ENCODE measurements at places on chromosomes 12 and 14.

DNA sequence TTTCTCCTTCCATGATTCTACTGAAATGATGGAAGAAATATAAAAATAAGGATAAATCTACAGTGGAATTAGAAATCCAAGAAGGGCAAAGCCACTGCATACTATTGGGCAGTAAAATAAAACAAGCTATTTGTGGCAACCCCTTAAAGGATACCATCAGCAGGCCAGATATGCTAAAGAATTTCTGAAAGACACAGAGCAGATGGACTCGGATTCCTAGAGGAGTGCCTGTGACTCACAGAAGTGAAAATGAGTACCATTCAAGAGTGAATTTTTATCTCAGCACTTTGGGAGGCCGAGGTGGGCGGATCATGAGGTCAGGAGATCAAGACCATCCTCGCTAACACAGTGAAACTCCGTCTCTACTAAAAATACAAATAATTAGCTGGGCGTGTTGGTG, 318.1 kb downstream of the LRIG3 start:
- DNase-seq, result no peak

- no peak for DNase-seq
Observed at GRCh38 chr12:83473408-83474095, 786.8 kb downstream of the TMTC2 start.

GRCh38 chr12:99066726-99067125, 421.6 kb downstream of the APAF1 start:
- DNase-seq, result no peak

DNA sequence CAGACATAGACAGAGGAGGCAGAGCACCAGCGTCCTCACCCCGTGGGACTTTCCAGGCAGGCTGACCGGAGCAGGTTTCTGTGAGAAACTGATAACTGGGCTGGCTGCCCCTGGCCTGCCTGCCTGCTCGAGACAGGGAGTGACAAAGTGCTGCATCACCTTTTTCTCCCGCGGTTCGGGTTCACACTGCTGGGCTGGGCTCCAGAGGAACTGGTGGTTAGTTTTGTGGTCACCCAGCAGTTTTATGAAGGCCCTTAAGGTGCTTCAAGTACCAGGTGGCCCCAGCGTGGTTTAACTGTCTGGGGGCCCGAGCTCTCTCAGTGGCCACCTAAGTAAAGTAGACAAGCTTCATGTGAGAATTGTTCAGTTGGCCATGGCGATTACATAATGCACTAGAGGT, 1073.6 kb downstream of the BCL11B start:
- DNase-seq, result no peak

DNA sequence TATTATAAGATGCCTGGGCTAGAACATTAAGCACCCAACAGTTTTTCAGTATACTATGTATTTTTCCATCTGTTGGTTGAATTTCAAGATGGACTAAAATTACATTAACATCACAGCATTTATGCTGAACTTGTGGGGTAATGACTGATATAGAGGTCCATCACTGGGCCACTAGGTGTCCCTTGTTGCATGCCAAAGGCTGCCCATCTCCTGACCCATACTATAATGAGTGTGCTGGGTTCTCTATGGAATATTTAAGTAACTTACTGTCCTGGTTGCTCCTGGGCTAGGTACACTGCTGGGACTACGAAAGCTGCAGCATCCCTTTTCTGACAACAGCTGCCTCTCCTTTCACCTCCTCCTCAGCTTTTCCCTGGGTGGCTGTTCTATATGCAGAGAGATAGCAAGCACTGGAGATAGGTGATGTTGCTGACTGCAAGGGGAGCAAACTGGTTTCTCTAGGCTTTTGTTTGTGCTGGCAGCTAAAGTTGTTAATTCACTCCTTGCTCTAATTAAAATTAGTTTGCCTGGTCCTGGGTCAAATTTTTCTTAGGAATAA, 138.6 kb upstream of the TRHDE start:
- DNase-seq, result no peak

- DNase-seq, result no peak
Observed at GRCh38 chr12:53031616-53032015, 18.2 kb upstream of the TNS2 start.

DNA sequence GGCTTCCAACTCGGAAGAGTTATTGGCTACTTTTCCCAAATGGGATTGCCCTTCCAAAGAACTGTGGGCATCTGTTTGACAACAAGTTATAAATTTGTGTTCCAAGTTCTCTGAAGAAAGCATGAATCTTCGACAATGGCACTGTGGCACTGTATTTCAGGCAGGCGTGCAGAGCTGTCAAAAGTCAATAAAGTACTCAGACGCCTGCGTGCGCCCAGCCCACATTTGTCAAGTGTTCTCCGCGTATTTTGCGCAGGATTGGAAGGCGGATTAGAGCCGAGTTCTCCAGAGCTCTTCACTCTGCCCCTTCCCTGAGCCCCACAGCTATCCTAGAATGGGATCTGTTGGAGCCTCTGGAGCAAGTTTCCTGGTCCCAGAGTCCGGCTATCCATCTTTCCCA, 103.2 kb downstream of the SLC25A47 start:
- peak; percentile 73 for DNase-seq

- no peak for DNase-seq
Observed at GRCh38 chr12:46419675-46420074, 47.1 kb upstream of the SLC38A2 start.

GRCh38 chr12:82781309-82781997, 94.7 kb downstream of the TMTC2 start:
- peak; percentile 85 for DNase-seq

GRCh38 chr12:40298341-40298740, 73.5 kb downstream of the LRRK2 start:
- no peak for DNase-seq

- DNase-seq, result no peak
Observed at GRCh38 chr12:2413301-2413700, 360.5 kb downstream of the CACNA1C start.

DNA sequence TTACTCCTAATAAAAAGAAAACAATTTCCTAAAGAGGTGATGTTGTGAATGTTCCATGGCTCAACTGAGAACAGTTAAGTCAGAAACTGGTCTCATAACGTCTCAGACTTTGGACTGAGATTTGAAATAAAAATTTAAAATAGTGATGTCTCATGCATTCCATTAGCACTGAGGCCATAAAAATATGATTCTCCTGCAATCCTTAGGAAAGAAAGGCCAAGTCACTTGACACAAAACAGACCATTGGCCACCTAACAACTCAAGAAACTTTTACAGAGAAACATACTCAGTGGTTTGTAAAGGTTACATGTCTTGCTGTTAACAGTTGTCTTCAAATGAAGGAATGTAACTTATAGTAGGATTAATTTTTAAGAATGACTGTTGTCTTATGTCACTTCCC, 58.1 kb downstream of the STAB2 start:
- DNase-seq, result no peak

- no peak for DNase-seq
Observed at GRCh38 chr14:29993143-29993542, 65.5 kb upstream of the PRKD1 start.

DNA sequence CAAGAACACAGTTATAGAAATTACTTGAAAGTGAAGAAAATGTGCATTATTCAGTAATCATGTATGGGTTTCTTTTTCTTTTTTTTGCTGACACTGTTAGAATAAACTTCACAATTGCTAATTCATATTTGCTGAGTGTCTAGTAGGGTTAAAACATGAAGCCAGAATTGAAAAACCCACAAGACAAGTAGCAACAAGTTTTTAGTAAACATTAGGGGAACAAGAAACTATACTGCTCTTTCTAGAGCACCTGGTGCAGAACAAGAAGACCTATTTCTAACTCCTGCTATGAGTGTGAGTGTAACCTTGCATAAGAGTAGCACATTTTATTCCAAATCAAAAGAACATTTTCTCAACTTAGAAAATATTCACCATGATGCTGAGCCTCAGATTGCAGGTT, 83.2 kb downstream of the ITPR2 start:
- DNase-seq, result no peak

DNA sequence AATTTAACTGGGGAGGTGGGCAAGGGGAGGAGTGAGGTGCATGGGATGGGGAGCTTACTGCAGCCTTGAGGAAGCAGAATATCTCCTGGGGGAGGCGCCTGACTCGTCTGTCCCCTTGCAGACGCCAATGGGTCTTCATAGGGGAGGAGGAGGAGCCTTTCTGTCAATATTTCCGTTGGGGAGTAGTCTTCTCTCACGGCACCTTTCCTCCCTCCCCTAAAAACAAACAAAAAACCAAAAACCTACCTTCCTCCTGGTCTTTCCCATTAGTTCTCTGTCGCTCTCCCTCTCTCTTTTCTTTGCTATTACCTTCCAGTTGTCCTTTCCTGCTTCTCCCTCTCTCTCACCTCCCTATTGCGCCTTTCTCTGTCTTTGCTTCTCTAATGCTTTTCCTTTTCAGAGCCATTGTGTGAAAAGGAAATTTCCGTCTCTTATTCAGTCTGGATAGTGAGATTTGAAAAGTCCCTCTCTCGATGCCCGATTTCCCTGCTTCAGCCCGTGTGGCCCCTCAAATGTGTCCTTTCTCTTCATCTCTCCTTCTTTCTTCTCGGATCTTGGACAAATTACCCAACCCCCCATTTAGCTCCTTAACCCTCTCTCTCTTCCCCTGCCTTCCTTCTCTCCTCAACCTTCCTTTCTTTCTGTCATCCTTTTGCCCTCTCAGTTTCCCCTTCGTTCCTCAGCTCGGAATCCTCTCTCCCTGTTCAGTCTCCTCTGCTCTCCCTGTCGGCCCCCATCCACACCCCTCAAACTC, 5.9 kb downstream of the GPR84 start:
- DNase-seq, result no peak

GRCh38 chr14:80419345-80419744, 208.0 kb upstream of the DIO2 start:
- no peak for DNase-seq

DNA sequence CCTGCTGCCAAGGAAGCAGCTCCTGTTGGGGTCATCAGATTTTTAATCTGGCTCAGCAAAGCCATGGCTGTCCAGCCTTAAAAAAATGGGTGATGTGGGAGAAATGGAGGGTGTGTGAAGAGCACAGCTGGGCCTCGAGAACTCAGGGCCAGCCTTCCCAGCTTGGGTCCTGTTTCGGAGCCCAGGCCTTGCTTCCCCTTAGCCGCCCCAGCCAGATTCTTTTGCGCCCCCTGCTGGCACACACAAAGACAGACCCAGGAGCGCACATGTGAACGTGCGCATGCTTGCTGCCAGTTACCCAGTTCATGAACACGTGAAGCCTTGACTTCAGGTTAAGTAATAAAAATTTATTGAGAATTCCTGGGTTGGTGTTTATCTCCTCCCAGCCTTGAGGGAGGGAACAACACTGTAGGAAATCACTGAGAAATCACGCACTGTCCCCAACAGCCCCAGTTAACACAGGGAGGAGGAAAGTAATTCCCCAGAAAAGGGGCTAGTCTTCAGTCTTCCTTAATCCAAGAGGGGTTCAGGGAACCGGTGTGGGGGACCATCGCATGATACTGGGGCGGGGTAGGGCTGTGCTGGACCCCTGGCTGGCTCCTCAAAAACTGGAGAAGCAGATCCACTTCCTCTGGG, 5.3 kb downstream of the PHB2 start:
- peak; percentile 79 for DNase-seq

DNA sequence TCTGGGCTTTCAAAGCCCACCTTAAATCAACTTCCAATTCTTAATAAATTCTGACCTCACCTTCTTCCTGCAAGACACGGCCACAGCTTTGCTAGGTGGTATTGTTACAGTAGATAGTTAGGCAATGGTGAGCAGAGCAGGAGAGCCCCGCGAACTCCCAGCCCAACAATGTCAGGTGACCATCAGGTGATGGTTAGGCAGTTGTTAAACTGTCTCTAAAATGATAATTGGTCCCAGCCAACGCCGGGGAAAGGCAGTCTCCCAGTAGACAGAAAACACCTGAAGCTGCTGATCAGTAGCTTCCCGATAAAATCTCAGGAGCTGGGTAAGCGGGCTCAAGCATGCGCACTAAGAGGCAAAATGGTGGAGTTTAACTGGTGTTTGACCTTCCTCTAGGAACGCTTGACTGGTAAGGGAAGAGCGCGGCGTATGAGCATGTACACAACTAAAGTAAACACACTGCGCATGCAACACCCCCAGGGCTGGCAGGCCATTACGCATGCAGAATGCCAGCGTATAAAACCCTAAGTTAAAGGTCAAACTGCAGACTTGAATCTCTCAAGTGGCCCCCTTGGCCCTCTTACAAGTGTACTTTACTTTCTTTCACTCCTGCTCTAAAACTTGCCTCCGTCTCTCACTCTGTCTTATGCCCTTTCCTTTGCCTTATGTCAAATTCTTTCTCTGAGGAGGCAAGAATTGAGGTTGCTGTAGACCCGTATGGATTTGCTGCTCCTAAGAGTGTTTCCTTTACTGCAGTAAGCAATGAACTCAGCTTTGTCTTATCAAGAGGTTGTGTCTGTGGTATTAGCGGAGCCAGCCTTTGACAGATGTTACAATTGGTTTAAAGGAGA, 113.5 kb downstream of the C12orf75 start:
- DNase-seq, result no peak

DNA sequence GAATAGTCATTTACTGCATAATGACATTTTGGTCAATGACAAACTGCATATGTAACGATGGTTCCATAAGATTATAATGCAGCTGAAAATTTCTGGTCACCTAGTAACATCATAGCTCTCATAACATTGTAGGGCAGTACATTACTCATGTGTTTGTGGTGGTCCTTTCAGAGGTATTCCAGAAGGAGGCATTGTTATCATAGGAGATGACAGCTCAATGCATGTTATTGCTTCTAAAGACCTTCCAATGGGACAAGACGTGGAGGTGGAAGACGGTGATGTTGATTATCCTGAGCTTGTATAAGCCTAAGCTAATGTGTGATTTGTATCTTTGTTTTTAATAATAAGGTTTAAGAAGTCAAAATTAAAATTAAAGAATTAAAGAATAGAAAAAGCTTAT, 43.8 kb upstream of the TSPAN11 start:
- DNase-seq, result no peak

DNA sequence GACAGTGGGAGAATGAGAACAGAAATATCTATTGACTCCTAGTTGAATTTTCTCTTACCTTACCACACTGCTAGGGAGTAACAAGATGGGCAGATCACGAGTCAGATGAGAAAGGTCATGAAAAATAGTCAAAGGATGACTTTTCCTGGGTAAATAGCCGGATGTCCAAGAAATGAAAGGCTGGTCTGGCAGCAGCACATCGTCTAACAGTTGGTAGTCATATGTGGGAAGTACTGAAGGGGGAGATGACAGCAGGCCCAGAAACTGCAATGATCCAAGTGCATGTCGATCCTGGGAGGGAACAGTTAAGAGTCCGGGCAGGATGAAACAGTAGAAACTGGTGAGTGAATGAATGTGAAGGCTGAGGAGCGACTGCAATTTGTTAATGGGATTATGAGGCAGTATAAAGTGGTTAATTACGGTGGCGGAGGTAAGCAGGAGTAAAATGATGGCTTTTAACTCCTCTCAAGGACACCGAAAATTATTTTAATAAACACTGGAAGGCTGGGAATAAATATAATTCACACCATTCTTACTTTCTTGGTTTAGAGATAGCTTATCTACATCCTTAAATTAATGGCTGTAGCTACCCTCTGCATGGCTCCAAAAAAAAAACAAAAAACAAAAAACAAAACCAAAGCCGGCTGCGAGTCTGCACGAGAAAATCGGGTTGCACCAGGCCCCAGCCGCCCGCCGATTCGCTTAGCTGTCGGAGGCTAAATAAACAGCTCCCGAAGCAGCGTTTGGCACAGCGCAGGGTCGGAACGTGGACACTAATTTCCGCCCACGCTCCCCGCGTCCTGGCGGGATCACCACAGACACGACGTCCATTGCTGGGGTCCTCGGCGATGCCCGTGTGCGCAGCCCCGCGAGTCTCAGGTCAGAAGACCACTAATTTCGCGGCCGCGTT, 1.0 kb upstream of the ERC1 start:
- DNase-seq, result peak; percentile 18

Data from putamen (tissue), 1 donor.